ENCODE measurements at places on chromosomes 7 and 10.

GRCh38 chr7:113790025-113790424, 128.8 kb downstream of the PPP1R3A start:
- DNase-seq, result no peak

DNA sequence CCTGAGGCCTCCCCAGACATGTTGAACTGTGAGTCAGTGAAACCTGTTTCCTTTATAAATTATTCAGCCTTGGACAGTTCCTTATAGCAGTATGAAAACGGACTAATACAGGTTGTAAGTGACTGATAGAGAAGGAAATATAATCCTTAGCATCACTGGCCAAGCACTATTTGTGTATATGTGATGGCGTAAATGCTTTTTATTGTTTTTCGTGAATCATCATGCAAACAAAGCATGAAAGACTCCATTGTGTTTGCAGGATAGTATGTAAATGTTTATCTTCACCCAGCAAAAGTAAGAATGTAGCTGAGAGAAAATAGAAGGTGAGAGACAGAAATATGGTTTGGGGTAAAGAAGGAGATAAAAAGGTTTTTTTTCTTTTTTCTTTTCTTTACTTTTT, 92.5 kb upstream of the LRGUK start:
- DNase-seq, result no peak

DNA sequence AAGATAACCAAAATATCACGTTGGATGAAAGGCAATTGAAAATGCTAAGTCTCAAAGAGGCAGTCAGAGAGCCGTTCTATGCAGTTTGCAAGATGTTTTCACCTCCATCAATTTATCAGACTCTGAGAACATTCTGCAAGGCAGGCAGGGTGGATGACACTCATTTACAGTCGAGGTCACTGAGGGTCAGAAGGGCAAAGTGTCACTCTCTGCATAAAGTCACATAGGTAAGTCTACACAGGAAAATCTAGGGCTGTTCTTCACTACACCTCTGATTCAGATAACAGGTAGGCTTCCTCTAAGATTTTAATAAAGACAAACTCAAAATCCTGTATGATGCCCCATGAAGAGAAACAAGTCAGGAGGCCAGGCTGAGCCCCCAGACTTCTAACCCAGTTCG, 1.4 kb upstream of the PLEKHA1 start:
- DNase-seq, result no peak

GRCh38 chr10:48551861-48552591, 52.8 kb downstream of the ARHGAP22 start:
- peak; percentile 8 for DNase-seq

DNA sequence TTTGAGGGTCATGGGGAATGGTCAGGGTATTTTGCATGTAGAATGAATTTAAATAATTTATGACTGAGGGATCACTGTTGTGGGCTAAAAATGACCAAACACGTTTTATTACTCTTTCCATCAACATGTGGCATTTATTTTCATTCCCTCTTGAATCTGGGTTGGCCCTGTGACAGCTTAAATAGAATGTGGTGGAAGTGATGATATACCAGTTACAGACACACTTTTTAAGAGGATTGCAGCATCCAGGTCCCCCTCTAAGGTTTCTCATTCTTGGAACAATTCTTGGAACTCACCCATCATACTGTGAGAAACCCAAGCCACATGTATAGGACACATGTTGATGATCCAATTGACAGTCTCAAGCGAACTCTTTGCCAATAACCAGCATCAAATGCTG, 272.4 kb downstream of the ETV1 start:
- DNase-seq, result no peak

DNA sequence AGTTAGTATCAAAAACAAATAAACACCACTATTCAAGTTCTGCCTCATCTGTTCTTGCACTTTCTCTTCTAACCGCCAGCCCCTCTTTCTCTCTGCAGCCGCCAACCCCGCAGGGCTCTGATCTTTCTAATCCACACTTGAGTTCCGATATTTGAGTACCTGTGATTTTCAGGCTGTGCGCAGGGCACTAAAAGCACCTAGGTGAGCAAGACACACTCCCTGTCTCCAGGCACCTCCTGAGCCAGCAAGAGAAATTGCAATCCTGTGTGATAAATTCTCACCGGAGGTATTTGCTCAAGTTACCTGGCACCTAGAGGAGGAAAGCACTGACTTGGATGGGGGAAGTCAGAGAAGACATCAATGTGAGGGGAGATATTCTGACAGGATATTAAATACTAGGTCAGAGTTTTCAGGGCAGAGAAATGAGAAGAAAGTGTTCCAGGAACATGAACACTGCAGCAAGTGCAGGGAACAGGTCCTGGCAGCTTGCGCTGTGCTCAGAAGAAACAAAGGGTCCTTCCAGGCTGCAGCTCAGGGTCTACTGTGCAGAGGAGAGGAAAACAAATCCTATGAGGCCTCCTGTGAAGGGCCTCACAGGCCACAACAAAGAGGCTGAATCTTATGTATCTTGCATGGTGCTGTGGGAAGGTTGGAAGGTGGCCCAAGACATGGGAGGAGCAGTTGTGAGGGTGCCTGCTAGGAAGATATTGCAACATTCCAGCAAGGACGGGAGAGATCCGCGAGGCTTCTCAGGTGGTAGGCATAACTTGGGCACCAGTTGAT, 568.7 kb upstream of the MGMT start:
- DNase-seq, result no peak

- DNase-seq, result no peak
Observed at GRCh38 chr7:44555350-44555749, 14.2 kb upstream of the NPC1L1 start.

GRCh38 chr7:43944286-43944685, 18.1 kb downstream of the UBE2D4 start:
- no peak for DNase-seq

GRCh38 chr7:141466151-141466904, 84.9 kb upstream of the AGK start:
- DNase-seq, result no peak

- no peak for DNase-seq
Observed at GRCh38 chr10:93189944-93190343, 116.3 kb downstream of the CYP26A1 start.

DNA sequence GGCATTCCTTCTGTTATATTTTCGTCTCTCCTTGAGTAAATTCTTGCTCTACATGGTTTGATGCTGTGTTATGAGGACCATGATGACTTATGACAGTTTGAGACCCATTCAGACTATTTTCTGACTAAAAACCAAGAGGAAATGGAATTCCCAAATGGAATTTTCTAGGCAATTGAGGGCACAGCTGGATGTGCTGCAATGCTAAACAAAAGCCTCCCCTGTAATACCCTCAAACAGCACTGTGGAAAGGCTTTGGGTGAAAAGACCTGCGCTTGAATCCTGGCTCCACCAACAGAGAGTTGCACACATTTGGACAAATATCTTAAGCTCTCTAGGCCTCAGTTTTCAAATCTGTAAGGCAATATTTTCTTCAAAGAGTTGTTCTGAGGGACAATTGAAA, 129.1 kb downstream of the PRKG1 start:
- DNase-seq, result no peak

DNA sequence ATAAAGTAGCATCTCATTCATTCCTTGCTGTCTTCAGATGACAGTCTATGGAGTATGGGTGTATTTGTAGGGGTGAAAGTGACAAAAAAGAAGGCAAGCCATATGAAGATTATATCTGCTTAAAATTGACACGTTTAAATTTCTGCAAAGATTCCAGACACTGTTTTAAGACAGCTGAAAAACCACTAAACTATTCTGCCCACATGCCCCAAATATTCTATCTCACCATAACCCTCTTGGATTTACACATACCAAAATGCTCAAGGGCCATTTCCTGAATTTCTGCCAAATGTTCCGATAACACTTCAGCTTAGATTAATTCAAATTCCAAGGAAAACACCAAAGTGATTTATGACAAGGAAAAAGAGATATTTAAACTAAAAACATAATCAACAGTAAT, 99.9 kb upstream of the IL6 start:
- DNase-seq, result no peak

Data from CD4-positive, alpha-beta T cell treated with Interleukin-21 for 1 hour (primary cell).